Chondrocyte (in vitro differentiated cells): ENCODE measurements at places on chromosomes 7 and 10. TPM values are rescaled to one million over a fixed set of nuclear protein-coding genes. Genes with fewer than 3 reads are reported as not detected.

DNA sequence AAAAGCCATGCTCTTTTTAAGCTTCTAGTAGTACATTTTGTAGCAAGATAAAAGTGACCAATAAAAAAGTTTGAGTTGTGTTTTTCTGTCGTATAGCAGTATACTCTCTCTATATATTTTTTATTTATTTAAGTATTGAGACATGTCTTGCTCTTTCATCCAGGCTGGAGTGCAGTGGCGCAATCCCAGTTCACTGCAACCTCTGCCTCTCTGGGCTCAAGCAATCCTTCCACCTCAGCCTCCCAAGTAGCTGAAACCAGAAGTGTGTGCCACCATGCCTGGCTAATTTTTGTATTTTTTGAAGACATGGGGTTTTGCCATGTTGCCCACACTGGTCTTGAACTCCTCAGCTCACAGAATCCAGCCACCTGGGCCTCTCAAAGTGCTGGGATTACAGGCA is 2.8 kb downstream of the SUGCT start:
- H3K27me3 ChIP-seq, result no peaks in the 10 kb centered on the region
- H3K27ac ChIP-seq, result no peak overlapping the region
- no peak for DNase-seq
- peaks cover 6% of the 10 kb centered on the region for H3K36me3 ChIP-seq
- H3K4me1 ChIP-seq, result peaks cover 22% of the 10 kb centered on the region

- H3K27ac ChIP-seq, result no peak overlapping the region
- H3K4me1 ChIP-seq, result no peaks in the 10 kb centered on the region
- DNase-seq, result no peak
Observed at GRCh38 chr10:23512355-23513058, 73.6 kb downstream of the OTUD1 start.

DNA sequence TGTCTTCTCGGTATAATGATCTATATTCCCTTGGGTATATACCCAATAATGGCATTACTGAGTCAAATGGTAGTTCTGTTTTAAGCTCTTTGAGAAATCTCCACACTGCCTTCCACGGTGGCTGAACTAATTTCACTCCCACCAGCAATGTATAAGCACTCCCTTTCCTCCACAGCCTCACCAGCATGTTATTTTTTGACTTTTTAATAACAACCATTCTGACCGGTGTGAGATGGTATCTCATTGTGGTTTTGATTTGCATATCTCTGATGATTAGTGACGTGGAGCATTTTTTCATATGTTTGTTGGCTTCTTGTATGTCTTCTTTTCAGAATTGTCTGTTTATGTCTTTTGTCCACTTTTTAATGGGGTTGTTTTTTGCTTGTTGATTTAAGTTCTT is 33.6 kb downstream of the KIAA1217 start:
- no peaks in the 10 kb centered on the region for H3K36me3 ChIP-seq
- DNase-seq, result no peak
- H3K27me3 ChIP-seq, result peaks cover 14% of the 10 kb centered on the region

GRCh38 chr7:117808341-117808757 is 64.9 kb downstream of the CTTNBP2 start:
- H3K27ac ChIP-seq, result no peak overlapping the region
- peaks cover 15% of the 10 kb centered on the region for H3K4me1 ChIP-seq
- H3K4me3 ChIP-seq, result no peak overlapping the region
- no peaks in the 10 kb centered on the region for H3K27me3 ChIP-seq
- no peaks in the 10 kb centered on the region for H3K36me3 ChIP-seq

Gene CYP2E1
- total RNA-seq, result 2.7 to 6.3 TPM (median 2.7 TPM) in 3 replicates

Gene PNLIPRP2
- not detected in 3 replicates for total RNA-seq
